ENCODE measurements at places on chromosomes 4 and X.

GRCh38 chr4:82380831-82381230 is 7.0 kb upstream of the HNRNPD start:
- DNase-seq = no peak

- DNase-seq = no peak
Observed at GRCh38 chr4:152974468-152975379, 38.6 kb downstream of the FHDC1 start.

GRCh38 chr4:52949336-52949735 is 87.2 kb downstream of the RASL11B start:
- DNase-seq = no peak

DNA sequence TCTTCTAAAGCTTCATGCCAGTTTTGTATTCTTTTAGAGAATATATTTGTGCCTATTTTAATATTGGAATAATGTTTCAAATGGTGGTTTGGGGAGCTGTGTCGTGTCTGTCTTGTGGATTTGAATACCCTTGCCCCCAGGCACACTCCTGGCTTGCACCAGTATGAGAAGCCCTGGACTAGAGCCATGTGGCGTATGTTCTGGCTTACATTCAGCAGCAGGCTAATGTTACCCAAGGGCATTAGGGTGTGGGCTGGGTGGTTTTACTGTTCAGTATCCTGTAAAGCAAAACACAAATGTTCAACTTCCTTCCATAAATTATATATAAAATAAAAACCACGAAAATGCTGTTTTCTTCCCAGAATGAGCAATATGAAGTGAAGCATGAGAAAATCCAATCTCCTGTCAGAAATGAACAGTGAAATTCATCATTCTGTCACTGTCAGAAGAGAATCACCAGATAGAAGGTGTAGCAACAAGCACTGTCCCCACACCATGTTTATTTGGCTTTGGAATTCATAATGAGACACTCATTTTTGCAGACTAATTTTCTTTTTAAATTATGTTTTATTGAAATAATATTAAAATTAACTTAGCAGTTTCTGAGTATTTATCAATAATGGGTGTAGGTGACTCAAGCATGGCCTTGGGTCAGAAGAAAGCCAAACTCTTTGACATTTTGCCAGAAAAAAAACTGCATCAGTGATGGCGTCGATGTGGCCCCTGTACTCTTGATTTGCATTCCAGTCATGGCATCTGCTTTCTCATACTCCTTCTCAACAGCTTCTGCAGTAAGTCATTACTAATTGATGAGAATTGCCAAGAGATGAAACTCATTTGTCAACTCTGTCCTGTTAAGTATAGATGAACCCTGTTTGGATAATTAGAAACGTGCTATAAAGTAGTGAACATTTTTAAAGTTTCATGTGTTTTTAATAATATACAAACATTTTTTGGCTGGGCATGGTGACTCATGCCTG is 43.8 kb downstream of the WWC2 start:
- no peak for DNase-seq

DNA sequence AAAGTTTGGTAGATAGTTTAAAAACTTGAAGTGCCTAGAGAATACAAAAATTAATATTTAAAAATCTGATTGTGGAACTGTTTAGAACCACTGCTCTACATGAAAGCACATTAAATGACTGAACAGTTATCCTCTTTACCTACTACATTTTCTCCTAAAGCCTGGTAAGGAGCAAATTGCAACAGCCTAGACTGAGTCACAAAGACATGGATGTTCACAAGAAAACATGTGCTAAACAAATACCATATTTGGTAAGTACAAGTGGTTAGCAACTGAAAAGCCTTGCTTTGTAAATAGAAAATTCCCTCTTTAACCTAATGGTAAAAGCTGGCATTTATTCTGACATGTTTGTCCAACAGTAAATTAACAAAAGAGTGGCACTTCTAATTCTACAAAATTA is 203.1 kb downstream of the FBXO8 start:
- no peak for DNase-seq

DNA sequence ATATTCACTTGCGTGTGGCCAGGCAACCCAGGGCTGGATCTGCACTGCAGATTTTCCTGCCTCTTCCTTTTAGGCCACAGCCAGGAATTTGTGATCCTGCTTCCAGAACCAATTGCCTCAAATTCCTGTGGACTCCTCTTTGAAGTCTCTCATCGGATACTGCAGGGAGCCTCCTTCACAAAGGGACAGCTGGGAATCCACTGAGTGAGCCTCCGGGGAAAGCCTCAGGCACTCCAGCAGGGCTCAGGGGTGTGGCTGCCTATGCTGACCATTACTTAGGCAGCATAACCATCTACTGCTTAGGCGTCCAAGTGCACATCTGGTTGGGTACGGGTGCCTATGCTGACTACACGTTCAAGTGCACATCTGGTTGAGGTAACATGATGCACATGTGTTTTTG is 321.5 kb downstream of the NLGN4X start:
- DNase-seq = no peak

DNA sequence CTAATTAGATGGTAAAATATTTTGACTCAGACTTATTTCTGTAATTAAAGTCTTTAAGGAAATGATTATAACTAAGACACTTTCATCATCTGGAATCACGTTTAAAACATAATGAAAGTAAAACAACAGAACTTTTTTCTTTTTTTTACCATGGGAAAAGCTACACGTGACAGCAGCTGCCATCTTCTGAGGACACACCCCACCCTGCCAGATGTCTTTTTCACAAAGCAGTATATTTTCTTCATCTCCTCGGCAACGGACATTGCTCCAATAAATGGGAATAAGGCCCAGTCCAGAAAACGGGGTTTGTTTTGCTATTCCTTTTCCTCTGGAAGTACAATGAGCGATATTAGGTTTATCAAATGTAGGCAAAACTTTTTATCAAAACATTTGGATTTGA is 17.5 kb downstream of the PRSS12 start:
- DNase-seq = no peak

- DNase-seq = no peak
Observed at GRCh38 chr4:156946516-156947424, 24.8 kb downstream of the PDGFC start.

DNA sequence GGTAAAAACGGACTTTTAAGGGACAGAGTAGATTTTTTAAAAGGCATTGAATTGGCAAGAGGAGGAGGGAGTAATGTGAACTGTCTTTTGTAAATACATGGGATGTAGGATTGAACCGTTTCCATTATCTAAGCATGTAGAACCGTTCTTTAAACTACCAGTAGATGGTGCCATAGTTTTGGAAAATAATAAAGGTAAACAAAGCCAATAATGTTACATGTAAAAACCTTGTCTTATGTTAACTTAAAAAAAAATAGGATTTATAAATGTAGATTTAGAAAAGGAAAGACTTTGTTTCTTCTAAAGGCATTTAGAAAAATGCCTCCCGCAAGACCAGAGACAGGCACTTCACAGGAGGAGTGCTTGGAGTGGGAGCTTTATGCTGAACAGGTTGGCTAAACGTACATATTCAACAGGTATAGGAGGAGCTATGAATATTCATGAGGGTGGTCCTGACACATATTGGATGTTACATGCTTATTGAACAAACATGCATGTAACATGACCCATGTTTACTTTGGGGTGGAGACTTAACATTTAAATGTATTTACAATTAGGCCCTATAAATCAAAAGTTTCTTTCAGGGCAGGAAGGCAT is 45.5 kb upstream of the FAM241A start:
- peak; percentile 65 for DNase-seq

DNA sequence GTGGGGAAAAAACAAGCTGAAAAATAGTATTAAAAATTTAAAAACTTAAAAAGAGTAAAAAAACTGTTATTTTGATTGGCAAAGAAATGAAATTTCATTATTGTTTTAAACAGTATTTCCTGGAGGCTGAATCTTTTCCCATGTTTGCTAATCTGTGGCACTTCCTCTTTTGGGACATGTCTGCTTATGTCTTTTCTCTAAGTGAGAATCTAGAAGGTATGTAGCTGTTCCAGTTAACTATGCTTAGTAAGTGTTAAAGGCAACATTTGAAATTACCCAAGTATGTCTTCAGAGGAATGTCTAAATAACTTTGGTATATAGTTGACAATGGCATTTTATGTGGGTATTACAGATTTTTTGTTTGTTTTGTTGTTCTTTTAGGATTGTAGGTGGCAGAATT is 81.6 kb upstream of the TBC1D9 start:
- no peak for DNase-seq

DNA sequence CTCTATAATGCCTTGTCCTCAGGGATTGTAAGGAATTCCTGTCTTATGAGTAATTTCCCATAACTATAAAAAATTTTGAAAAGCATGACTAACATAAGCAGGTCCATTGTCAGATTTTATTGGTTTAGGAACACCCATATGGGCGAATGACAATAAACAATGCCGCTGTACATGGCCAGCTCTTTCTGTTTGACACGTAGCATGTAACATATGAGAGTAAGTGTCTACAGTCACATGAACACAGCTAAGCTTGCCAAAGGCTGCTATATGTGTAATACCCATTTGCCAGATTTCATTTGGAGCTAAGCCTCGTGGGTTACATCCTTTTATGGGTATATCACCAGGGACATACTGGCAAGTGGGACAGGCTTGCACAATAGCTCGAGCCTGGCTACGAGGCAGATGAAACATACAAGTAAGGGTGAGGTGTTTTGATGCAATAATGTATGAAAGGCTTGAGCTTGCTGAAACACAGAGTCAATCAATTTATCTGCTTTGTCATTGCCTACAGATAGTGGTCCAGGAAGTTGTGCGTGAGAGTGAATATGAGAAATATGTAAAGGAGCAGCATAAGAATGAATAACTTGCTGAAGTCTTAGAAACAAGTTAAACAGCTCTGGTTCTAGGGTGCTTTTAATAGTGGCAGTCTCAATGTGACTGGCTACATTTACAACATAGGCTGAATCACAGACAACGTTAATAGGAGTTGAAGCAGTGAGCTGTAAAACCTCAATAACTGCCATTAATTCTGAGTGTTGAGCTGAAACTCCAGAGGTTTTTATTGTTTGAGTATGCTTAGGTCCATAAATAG is 67.4 kb upstream of the UGT2B10 start:
- DNase-seq = no peak

DNA sequence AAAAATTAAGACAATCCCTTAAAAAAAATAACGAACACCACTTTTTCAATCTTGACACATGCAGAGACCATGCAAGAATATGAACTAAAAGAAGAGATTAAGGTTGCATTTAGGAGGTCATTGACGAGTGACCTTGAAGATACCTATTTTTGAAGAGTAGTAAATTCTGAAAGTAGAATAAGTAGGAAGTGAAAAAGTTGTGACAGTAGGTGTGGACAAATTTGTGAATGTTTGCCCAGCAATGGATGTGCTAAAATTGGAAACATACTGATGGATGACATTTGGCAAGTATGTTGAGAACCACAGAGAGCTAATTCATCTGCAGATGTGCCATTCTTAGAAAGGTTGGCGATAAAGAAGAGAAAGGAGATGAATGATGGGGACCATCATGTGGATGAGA is 213.7 kb upstream of the VCX3A start:
- no peak for DNase-seq

All from CD4-positive, alpha-beta T cell treated with Interleukin-17A for 1 hour (primary cell).